Stimulated activated CD8-positive, alpha-beta memory T cell treated with anti-CD3 and anti-CD28 coated beads, Interleukin-7, amount 100 ng/mL, for 1 hour (primary cell): ENCODE measurements at places on chromosomes 1 and 21.

DNA sequence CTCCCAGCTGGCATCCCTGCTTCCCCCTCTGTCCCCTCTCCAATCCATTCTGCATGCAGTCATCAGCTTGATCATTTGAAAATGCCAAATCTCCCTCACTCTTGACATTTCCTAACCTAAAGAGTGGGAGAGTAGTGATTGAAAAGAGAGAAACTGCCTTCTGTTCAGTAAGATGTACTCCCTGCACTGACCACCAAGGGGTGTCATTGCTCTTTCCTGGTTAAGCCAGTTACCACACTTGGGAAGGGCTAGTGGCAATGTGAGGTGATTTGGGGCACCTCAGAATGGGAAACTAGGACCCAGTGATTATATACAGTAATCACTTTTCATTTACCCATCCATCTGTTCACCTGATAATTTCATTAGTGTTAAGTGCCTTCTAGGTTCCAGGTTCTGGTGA is 6.9 kb upstream of the TMEM269 start:
- DNase-seq = no peak

- DNase-seq = no peak
These were observed 563 bp downstream of the QSOX1 start for GRCh38 chr1:180155182-180155682.

- no peak for DNase-seq
These were observed 22.8 kb upstream of the LAPTM5 start for GRCh38 chr1:30780409-30780808.

DNA sequence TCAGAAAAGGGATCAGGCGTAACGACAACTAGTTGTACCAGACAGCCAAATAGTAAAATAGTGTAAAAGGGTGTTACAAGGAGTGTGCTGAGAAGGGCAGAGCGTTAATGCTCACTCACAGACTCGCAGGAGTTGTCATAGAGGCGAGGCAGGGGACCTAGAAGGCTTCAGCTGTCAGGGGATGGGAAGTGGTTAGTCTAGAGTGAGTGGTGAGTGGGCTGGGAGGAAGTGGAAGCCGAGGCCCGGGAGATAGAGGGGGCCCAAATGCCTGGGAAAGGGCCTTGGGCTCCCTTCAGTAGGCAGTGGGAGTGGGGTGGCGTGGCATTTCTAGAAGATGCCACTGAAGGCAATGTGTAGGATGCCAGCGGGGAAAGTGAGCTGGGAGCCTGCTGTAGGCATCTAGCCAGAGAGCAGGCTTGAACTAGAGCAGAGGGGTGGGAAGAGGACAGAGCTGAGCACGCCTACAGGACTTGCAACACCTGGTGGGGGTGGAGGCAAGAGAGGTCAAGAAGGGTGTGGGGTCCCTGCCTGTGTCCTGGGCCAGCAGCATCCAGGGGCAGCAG is 10.3 kb downstream of the SLC6A17 start:
- DNase-seq = no peak

- DNase-seq = no peak
These were observed 17.0 kb downstream of the TRAF5 start for GRCh38 chr1:211343607-211344006.

DNA sequence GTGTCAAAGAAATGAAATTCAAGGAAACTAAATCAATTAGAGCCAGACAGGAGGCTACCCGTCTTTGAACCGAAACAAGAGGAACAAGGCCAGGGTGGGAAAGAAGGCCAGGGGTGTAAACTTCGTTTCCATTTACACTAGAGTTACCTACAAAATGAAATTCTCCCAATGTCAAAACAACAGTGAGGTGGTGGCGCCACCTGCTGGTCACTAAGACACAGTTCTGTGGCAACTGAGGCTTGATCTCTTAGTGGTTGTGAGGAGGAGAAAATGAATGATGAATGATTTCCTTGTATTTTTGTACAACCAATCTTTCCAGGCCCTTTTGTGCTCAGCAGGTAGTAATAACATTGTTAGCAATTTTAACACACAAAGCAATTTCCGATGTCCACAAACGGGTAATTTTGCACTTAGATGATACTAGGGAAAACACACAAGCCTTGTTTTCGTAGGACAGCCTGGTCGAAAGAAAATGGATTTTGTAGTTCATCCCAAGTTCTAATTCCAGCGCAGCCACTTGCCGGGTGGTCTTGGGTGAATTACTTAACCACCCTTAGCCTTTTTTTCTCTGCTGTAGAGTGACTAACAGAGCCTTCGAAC is 54.8 kb upstream of the SOD1 start:
- DNase-seq = peak; percentile 47

DNA sequence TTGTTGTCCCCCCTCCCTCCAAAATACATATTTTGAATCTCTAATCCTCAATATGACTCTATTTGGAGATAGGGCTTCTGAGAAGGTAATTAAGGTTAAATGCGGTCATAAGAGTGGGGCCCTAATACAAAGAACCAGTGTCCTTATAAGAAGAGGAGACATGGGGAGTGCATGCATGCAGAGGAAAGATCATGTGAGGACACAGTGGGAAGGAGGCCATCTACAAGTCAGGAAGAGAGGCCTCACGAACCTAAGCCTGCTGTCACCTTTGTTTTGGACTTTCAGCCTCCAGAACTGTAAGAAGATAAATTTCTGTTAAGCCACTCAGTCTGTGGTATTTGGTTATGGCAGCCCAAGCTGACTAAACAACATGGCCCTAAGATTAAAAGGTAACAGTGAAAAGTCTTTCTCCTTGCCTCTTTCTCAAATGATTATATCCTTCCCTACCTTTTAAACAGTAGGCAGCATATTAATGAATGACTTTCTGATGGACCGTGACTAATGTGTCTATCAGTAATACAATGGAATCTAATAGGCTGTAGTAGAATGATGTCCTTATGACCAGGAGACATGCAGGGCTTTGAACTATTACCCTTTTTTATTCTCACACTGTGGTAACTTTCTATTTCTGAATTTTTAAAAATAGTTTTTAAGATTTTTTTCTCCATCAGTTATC is 40.6 kb upstream of the ST6GALNAC3 start:
- DNase-seq = no peak

GRCh38 chr1:228037401-228038386 is 30.9 kb downstream of the WNT3A start:
- no peak for DNase-seq

- DNase-seq = no peak
These were observed 12.3 kb upstream of the ALPL start for GRCh38 chr1:21496886-21497285.

GRCh38 chr21:39632796-39633442 is 20.2 kb downstream of the B3GALT5 start:
- DNase-seq = no peak

- DNase-seq = no peak
These were observed 763.1 kb downstream of the USP25 start for GRCh38 chr21:16492892-16493291.

- no peak for DNase-seq
These were observed 398.3 kb downstream of the SEC16B start for GRCh38 chr1:177571485-177572076.
